Calu3 (cell line): ENCODE measurements at places on chromosomes 3 and 15. TPM values are rescaled to one million over a fixed set of nuclear protein-coding genes. Genes with fewer than 3 reads are reported as not detected.

Gene SIN3A
- 91.4 and 97.6 TPM in 2 replicates for total RNA-seq

Gene SERPINI2
- total RNA-seq = not detected in 2 replicates

Gene ADIPOQ
- total RNA-seq = not detected in 2 replicates

Gene SYNM
- 7.8 and 9.4 TPM in 2 replicates for total RNA-seq

Gene ALS2CL
- total RNA-seq = 39.6 and 46.7 TPM in 2 replicates

Gene OSTN
- not detected in 2 replicates for total RNA-seq

Gene MBD4
- total RNA-seq = 49.8 and 52.3 TPM in 2 replicates

Gene FETUB
- total RNA-seq = not detected in 2 replicates

Gene LRRC3B
- not detected in 2 replicates for total RNA-seq

Gene HESX1
- 0.78 and 0.91 TPM in 2 replicates for total RNA-seq

Gene KBTBD13
- total RNA-seq = not detected in 2 replicates

Gene PLSCR4
- total RNA-seq = 6.3 and 10.2 TPM in 2 replicates

Gene AGBL1
- not detected in 2 replicates for total RNA-seq

Gene RTP1
- total RNA-seq = not detected in 2 replicates

Gene MLF1
- total RNA-seq = 53.0 and 53.1 TPM in 2 replicates

Gene RPUSD2
- total RNA-seq = 8.5 and 9.2 TPM in 2 replicates

Gene NKTR
- 61.3 and 70.0 TPM in 2 replicates for total RNA-seq

Gene PRSS50
- not detected in 2 replicates for total RNA-seq

Gene GOLGA8T
- total RNA-seq = not detected in 2 replicates

Gene AEN
- total RNA-seq = 34.9 and 43.4 TPM in 2 replicates

Gene SUMF1
- 24.8 and 31.8 TPM in 2 replicates for total RNA-seq

Gene PATL2
- total RNA-seq = 1.7 and 3.8 TPM in 2 replicates

Gene XYLB
- total RNA-seq = 11.1 and 12.2 TPM in 2 replicates

Gene OCA2
- not detected in 2 replicates for total RNA-seq

Gene FBXL22
- total RNA-seq = 0.71 and 1.3 TPM in 2 replicates
